ENCODE measurements at places on chromosomes 12 and 14.

DNA sequence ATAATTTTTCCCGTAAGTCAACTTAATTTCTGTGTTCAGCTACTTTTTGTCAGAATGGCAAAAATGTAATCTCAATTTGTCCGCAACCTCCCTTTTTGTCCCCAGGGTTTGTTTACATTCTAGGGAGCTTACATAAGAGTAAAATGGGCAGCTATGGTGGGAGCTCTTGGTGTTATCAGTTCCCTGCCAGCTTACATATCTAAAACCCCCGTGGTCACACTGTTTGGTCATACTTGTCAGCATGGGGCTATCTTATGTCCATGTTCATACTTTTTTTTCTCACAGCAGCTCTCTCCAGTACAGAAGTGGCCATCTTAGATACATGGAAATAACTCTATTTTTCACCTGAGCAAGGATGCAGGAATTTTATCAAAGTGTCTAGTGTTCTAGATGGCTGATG, 16.7 kb downstream of the SLCO1C1 start:
- peak; percentile 8 for DNase-seq

DNA sequence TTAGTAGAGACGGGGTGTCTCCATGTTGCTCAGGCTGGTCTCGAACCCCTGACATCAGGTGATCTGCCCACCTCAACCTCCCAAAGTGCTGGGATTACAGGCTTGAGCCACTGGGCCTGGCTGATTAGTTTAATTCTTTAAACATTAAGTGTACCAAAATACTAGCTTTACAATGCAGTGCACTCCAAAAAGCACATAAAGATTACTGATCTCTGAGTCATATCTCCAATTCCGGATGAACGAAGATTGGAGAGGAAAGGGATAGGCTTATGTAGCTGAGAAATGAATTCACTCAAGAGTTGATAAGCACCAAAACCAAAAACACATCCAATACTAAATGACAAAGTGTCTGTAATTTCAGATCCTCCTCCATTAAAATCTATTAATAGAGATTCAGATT, 15.1 kb downstream of the NAV3 start:
- DNase-seq = no peak

DNA sequence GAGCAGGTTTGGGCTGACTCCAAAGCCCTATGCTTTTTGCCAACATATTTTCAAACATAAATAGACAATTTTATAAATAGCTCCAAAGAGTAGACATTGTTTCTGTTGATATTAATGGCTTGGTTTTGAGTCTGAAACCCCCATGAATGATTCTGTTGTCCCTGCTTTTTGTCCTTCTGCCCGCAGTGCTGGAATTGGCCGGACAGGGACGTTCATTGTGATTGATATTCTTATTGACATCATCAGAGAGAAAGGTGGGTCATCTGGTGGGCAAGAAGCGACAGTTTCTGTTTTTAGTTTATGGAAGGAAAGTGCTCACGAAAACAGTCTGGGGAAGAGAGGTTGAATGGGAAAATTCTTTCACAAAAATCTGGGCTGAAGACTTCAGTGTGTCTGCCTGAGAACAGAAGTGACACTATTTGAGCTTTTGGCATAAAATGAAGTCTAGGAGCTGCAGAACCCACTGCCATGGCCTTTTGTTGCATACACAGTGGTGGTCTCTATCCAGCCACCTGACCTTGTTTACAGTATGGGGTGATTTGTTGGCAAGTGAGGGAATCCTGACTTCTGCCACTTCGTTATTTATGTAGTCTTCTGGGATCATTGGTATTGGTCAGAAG, 69.6 kb downstream of the PTPN11 start:
- no peak for DNase-seq

DNA sequence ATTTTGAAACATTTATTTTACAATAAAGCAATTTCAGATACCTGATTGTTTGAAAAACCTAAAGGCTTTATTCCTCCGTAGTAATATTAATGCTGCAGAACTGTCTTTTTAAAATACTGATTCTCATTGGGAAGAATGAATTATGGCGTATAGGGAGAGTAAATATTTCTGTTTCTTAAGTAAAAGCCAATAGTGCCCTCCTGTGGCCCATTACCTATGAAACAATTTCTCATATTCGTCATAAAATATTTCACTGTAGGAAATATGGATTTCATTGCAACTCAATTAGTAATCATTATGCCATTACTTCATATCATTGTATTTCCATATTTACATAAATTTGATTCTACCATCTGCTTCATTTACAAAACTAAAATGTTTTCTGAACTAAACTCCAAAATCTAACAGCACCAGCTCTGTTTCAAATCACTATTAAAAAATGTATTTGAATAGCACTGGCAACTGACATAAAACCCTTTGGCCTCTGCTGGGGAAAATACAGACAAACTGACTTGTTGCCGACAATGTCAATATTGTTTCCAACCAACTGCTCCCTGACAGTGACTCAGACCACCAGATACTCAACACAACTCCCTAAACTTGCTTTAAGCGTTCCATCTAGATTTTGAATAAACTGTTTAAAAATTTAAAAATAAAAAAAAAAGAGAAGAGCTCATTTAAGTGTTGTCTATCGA, 290.3 kb downstream of the NAV3 start:
- DNase-seq = no peak

GRCh38 chr14:22489957-22490950, 98.8 kb downstream of the DAD1 start:
- no peak for DNase-seq

GRCh38 chr12:109557200-109557599, 16.1 kb downstream of the MMAB start:
- no peak for DNase-seq

GRCh38 chr12:108641446-108642268, 8.0 kb upstream of the SELPLG start:
- no peak for DNase-seq

DNA sequence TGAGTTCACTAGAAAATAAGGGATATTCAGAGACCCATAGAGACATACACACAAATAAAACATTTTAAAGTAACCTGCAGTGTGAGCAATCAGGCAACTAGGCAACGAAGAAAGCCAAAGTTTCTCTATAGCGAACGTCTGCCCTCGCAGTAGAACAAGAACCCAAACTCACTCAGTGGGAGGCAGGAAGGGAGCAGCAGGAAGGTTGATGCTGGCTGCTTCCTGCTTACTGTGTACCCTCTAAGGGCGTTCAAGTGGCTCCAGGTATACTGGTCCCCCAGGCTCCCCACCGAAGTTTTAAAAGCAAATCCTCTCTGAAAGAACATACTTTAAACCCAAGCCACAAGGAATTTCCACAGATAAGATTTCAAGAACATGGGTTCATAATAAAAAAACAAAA, 249.3 kb downstream of the FOXN3 start:
- DNase-seq = no peak

- no peak for DNase-seq
These were observed 104.7 kb downstream of the PAH start for GRCh38 chr12:102812344-102812743.

DNA sequence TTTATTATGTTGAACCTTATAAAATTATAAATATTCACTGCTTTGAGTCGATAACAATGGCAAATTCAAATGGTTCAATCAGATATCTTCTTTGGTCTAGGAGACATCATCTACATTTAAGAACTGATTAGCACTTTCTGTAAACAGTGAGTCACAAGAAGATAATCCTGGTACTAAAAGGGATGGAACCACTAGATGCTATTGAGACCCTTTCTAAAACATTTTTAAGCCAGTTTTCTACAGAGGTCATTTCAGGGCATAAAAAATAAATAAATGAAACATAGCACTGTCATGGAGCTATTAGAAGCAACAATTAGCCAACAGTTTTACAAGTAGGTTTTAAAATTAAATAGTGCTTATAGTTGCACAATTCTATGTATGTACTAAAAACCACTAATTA, 212.2 kb downstream of the DUSP6 start:
- DNase-seq = no peak

DNA sequence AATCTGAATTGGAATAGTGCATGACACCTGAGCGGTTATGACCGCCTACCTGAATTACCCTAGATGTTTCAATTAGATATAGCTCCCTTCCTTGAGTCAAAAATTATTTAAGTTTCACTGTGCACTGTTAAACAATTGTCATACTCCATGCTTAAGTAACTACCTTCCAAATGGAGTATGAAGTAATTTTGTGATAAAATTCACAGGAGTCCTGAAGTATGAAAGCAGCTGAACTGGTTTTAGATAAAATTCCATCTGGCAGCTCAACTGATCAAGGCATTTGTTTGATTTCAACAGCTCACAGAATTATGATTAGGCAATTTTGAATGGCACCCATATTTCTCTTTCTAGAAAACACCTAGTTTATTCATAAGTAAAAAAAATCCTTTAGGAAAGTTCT, 19.5 kb downstream of the PRICKLE1 start:
- DNase-seq = no peak

- DNase-seq = no peak
These were observed 38.9 kb downstream of the DAD1 start for GRCh38 chr14:22549981-22550673.

- DNase-seq = no peak
These were observed 24.8 kb upstream of the TMEM106C start for GRCh38 chr12:47938594-47938993.

- no peak for DNase-seq
These were observed 1.4 kb downstream of the KCNMB4 start for GRCh38 chr12:70367258-70368141.

DNA sequence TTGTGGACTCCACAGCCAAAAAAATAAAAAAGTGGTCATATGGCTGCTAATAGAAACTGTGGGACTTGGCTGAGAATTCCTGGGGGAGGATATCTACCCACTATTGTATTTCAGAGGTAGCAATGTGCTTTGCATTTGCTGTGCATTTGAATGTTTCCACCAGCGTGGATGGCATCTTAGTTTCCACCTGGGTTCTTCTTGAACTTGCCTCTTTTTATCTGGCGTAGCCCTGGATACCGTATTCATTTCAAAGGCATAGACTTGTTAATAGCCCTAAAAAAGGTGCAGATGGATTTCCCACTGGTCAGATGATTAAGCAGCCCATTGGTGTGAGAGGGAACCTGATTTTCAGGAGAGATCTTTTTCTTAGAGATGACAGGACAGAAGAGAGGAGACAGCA, 1.9 kb upstream of the MYF5 start:
- no peak for DNase-seq

DNA sequence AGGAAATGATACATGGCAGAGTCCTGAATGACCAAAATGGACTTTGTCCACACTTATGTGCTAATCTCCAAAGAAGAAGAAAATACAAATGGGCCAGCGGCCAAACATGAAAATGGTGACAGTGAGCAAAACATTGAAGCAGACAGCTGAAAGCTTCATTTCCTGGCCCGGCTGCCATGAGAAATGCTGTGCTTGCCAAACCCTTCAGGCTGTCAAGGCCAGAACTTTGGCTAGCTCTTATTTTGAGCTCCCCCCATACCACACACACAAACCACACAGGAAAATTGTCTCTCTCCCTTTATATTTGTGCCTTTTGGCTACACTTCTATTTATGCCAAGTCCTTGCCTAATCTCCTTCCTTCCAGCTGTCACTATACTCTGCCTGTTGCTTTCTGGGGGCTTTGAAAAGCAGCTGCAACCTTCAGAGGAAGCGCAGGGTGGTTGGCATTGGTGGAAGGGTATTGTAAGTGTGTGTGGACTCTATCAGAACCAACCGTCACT, 323.8 kb downstream of the RAD51B start:
- peak; percentile 4 for DNase-seq

GRCh38 chr14:95776798-95777534, 63.0 kb upstream of the TCL1A start:
- no peak for DNase-seq

DNA sequence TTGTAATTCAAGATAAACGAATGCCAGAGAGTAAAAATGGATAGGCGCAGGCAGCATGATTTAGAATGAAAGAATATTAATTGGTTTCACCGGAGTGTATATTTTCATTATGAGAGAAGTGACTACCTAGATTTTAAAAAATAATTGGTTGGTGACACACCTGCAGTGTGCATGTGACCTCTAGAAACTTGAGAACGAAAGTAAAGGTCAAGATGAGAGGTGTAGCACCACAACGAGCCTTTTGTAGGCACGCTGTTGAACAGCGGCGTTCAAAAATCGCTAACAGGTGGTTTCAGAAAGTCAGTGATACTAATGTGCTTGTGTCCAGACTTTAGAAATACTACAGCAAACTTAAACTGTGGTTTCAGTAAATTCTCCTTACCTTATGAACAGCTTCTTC, 123.8 kb downstream of the NPAS3 start:
- DNase-seq = no peak

DNA sequence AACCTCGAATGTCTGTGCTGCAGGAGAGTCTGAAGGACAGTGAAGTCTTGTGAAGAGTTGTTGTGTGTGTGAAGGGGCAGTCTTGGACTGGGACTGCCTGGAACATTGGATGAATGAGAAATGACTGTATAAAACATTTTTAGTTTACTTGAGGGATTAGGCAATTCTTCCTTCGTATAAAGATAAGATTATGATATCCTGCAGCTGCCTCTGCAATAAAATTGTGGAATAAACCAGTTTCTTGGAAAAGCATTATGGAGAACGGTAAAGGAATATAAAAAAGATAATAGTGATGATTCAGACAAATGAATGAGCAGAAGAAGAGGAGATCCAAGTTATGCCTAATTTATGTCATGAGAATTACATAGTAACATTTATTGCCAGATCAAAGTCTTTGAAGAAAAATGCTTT, 30.9 kb upstream of the LUM start:
- DNase-seq = no peak

- DNase-seq = no peak
These were observed 6.0 kb upstream of the DACT1 start for GRCh38 chr14:58631732-58632131.

DNA sequence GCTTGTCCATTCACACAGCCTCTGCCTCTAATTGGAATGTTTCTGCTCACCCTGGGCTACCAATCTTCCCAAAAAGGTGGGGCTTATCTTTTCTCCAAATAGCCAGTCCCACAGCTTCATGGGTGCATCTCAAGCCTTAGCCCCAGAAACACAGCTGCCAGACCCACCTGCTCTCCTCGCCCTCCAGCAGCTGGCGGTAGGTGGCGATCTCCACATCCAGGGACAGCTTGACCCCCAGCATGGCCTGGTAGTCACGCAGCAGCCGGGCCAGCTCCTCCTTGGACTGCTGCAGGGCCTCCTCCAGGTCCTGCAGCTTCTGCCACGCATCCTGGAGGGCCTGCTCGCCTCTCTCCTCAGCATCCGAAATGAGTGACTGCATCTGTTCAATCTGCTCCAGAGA, 11.1 kb downstream of the KRT77 start:
- peak; percentile 28 for DNase-seq

- no peak for DNase-seq
These were observed 454.2 kb downstream of the AEBP2 start for GRCh38 chr12:19893514-19893913.

- DNase-seq = no peak
These were observed 222.8 kb upstream of the NUDT4 start for GRCh38 chr12:93154753-93155480.

- no peak for DNase-seq
These were observed 46.4 kb downstream of the EMP1 start for GRCh38 chr12:13242936-13243335.

DNA sequence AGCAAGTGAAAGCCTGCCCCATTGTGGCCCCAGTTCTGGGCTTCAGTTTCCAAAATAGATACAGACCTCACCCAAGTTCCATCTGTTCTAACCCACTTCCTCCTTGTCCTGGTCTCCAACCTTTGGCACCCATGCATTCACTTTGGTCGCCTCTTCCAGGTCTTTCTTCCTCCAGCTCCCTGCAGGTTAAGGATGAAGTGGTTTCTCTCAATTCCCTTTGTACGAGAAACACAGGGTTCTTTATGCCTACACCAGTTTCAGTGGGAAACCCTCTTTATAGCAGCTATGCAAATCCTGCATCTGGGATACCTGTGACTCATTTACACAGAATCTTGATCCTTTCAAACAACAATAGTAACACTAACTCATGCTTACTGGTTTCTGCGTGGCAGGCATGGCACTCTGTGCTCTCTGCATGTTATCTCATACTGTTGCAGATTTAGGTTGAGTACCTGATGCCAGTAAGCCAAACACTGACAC, 110.6 kb upstream of the AMIGO2 start:
- no peak for DNase-seq

All from erythroblast (primary cell).